ENCODE measurements at places on chromosomes 4 and X.

GRCh38 chr4:80486603-80487002 is 151.1 kb downstream of the CFAP299 start:
- DNase-seq = no peak

DNA sequence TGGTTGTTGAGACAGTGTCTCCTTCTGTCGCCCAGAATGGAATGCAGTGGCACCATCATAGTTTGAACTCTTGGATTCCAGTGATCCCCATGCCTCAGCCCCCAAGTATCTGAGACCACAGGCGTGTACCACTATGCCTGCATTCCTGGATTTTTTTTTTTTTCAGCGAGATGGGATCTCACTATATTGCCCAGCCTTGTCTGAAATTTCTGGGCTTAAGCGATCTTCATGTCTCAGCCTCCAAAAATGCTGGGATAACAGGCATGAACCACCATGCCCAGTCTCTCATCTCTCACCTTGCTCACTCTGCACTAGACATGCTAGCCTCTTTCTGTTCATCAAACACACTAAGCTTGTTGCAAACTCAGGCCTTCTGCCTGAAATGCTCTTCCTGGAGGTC is 104.1 kb downstream of the UBE2K start:
- no peak for DNase-seq

- DNase-seq = no peak
These were observed 226.6 kb downstream of the NLGN4X start for GRCh38 chrX:6002056-6002455.

DNA sequence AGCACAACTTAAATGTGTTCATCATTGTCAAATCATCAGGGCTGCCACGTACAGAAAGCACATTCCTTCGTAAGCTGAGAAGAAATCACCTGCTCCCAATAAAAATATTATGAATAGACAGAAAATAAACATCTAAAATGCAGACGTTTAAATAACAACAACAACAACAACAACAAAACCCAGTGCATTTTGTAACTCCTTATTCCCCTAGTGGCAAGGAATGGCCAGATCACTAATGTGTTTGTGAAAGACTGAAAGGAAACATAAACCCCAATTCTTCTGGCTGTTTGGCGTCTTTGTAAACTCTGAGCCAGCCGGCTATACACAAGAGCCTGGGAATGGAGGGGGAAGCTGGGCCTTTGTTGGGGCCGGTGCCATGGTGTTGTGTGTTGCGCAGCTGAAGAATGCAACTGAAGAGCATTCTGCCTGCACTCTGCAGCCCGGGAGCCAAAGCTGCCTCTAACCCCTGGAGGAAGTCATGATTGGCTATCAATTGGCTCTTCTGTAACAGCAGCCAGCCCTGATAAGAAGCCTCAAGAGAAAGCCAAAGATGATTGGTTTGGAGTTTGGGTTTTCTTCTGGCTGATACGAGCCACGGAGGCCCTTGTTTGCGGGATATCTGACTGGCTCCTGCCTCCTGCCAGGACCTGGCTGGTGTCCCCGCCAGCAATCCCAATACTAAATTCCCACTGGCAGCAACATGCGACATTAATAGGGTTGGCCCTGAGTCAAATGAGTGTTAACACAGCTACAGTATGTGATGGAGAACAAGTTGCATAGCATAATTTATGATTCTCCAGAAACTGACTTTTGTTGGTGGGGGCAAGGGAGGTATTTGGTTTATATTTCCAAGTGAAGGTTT is 89.7 kb upstream of the TFDP3 start:
- no peak for DNase-seq

All from iris pigment epithelial cell (primary cell).